Stomach (tissue), 19 donors: ENCODE measurements at places on chromosomes 7 and 10. TPM values are rescaled to one million over a fixed set of nuclear protein-coding genes. Genes with fewer than 3 reads are reported as not detected.

The RNF32 gene
- not detected for total RNA-seq

GRCh38 chr10:124033887-124034218 lies 59.5 kb downstream of the CHST15 start:
- no peaks in the 10 kb centered on the region for H3K36me3 ChIP-seq
- no peaks in the 10 kb centered on the region for H3K27me3 ChIP-seq
- no peak for DNase-seq
- no peak overlapping the region for H3K4me3 ChIP-seq
- peak overlapping the region; percentile 76 for H3K27ac ChIP-seq

The CALML3 gene
- not detected for total RNA-seq

The PRF1 gene
- total RNA-seq = 1.5 TPM

GRCh38 chr7:18503126-18503866 lies 7.7 kb downstream of the HDAC9 start:
- peaks cover 62% of the 10 kb centered on the region for H3K4me1 ChIP-seq
- no peaks in the 10 kb centered on the region for H3K27me3 ChIP-seq
- H3K27ac ChIP-seq = peak overlapping the region; percentile 13
- H3K36me3 ChIP-seq = no peaks in the 10 kb centered on the region
- no peak overlapping the region for H3K4me3 ChIP-seq
- no peak for DNase-seq

GRCh38 chr10:84243759-84244158 lies 1.1 kb upstream of the RGR start:
- H3K27me3 ChIP-seq = no peaks in the 10 kb centered on the region
- no peak for DNase-seq
- H3K4me1 ChIP-seq = no peaks in the 10 kb centered on the region

- peaks cover 8% of the 10 kb centered on the region for H3K4me1 ChIP-seq
- H3K27me3 ChIP-seq = no peaks in the 10 kb centered on the region
- DNase-seq = no peak
- no peaks in the 10 kb centered on the region for H3K36me3 ChIP-seq
- H3K27ac ChIP-seq = no peak overlapping the region
- no peak overlapping the region for H3K4me3 ChIP-seq
Observed at GRCh38 chr7:99086944-99087343, 57.0 kb downstream of the SMURF1 start.

The SFMBT2 gene
- total RNA-seq = 17.0 TPM

The CPA4 gene
- total RNA-seq = not detected

The PCLO gene
- 4.1 TPM for total RNA-seq

The HECTD2 gene
- total RNA-seq = 1.7 TPM

GRCh38 chr10:93945819-93946218 lies 47.9 kb upstream of the PLCE1 start:
- H3K27me3 ChIP-seq = no peaks in the 10 kb centered on the region
- no peak overlapping the region for H3K27ac ChIP-seq
- DNase-seq = no peak

- no peaks in the 10 kb centered on the region for H3K27me3 ChIP-seq
- DNase-seq = no peak
- H3K4me3 ChIP-seq = no peak overlapping the region
- no peaks in the 10 kb centered on the region for H3K36me3 ChIP-seq
- no peak overlapping the region for H3K27ac ChIP-seq
Observed at GRCh38 chr10:59464483-59464882, 102.1 kb upstream of the FAM13C start.

DNA sequence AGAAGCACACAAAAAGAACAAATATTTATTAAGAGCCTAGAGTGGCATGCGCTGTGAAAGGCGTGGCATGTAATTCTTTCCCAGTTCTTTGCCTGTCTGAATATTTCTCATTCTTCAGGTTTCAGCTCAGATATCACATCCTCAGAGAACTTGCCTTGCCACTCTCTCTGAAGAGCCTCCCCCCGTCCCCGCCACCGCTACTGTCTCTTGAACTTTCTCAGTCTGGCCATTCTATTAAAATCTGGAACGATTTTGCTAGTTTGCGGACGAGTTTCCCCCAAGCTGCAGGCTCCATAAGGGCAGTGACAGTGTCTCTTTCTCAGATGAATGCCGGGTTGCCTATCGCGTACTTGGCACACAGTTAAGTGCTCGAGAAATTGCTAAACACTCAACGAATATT lies 787 bp upstream of the PLEKHA1 start:
- H3K4me3 ChIP-seq = peak overlapping the region; percentile 91
- DNase-seq = no peak
- H3K36me3 ChIP-seq = no peaks in the 10 kb centered on the region
- peak overlapping the region; percentile 96 for H3K27ac ChIP-seq

- no peak overlapping the region for H3K27ac ChIP-seq
- no peak overlapping the region for H3K4me3 ChIP-seq
- no peaks in the 10 kb centered on the region for H3K27me3 ChIP-seq
- DNase-seq = no peak
- H3K4me1 ChIP-seq = peaks cover 2% of the 10 kb centered on the region
- no peaks in the 10 kb centered on the region for H3K36me3 ChIP-seq
Observed at GRCh38 chr7:81226234-81226633, 307.4 kb upstream of the SEMA3C start.

The MMP21 gene
- total RNA-seq = 0.45 TPM

The C10orf105 gene
- not detected for total RNA-seq

DNA sequence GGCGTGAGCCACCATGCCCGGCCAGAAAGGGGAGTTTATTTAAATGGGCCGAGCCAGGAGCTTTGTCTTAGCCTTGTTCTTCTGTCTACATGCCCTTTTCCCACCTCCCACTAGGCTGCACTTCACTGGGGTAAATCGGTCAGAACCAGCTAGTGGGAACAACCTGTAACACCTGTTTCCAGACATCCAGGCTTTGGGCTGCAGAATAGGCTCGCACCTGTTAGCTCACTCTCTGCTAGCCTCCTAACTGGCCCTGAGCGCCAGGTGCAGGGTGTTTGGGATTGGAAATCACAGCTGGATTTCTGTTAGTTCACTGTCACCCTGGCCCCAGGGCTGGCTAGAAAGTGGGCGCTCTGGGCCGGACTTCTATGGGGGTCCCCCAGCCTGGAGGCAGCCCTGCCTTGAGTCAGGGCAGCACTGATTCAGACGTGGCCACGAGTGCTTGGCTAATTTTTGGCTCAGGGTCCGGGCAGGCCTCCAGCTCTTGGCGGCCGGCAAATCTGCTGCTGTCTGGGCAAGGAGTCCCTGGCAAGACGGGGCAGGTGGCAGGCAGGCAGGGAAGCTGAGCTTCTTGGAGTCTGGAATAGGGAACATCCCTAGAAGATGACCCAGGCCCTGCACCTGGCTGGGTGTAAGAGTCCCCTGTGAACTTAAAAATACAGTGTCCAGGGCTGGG lies 48.6 kb downstream of the GTF2IRD1 start:
- no peaks in the 10 kb centered on the region for H3K27me3 ChIP-seq
- no peak overlapping the region for H3K4me3 ChIP-seq
- peaks cover 3% of the 10 kb centered on the region for H3K36me3 ChIP-seq
- H3K4me1 ChIP-seq = peaks cover 45% of the 10 kb centered on the region
- DNase-seq = peak; percentile 82

The RAMP3 gene
- total RNA-seq = 2.6 TPM

GRCh38 chr7:124764051-124764846 lies 1.3 kb downstream of the GPR37 start:
- no peak for DNase-seq
- peaks cover 20% of the 10 kb centered on the region for H3K27me3 ChIP-seq
- peaks cover 9% of the 10 kb centered on the region for H3K4me1 ChIP-seq
- peak overlapping the region; percentile 62 for H3K4me3 ChIP-seq
- no peak overlapping the region for H3K27ac ChIP-seq

- no peaks in the 10 kb centered on the region for H3K27me3 ChIP-seq
- no peak overlapping the region for H3K4me3 ChIP-seq
- DNase-seq = no peak
- H3K36me3 ChIP-seq = peaks cover 96% of the 10 kb centered on the region
Observed at GRCh38 chr10:29471544-29471859, 163.3 kb downstream of the SVIL start.

DNA sequence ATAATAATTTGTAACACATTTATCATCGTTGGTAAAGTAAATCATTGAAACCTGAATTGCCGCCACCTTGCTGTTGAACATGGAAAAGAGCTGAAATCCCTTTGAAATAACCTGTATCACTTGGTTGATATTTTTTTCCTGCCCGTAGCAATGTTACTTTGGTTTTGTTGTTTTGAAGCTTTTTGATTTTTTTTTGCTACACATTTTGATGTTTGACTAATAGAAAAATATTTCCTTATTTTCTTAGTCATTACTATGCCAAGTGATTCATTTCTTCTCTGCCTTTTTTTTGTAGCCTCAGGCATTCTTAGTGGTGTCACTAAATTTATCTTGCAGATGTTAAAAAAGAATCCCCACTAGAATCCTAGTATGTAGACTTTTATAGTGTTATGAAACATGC lies 235.1 kb upstream of the MEOX2 start:
- no peak for DNase-seq
- H3K27ac ChIP-seq = no peak overlapping the region
